ENCODE measurements at places on chromosomes 4 and X.

GRCh38 chrX:40157228-40158035 is 59.7 kb upstream of the BCOR start:
- DNase-seq = no peak

- no peak for DNase-seq
Measured at GRCh38 chr4:46032056-46032455, 91.8 kb downstream of the GABRG1 start.

DNA sequence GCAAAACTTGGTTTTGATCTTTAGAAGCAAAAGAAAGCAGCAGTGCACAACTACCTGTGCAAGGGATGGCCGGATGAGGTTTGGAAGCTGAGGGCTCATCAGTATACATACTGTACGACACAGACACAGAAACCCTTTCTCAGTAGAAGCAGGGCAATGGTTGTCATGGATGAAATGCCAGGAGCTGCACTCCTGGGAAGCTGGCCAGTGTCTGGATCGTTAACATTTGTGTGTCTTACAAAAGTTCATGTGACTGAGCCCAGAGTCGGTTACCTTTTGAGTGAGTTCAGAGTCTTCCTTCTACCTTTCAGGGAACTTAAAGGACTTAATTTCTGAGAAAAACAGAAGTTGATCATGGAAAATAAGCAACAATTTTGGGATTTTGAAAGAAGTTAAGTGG is 230.3 kb downstream of the APBB2 start:
- no peak for DNase-seq

GRCh38 chr4:102308032-102308799 is 37.1 kb downstream of the SLC39A8 start:
- DNase-seq = no peak

- no peak for DNase-seq
Measured at GRCh38 chr4:164423819-164424218, 330.1 kb upstream of the SMIM31 start.

- no peak for DNase-seq
Measured at GRCh38 chr4:182212211-182212761, 30.9 kb upstream of the TENM3 start.

- no peak for DNase-seq
Measured at GRCh38 chr4:53234669-53235068, 131.2 kb downstream of the SCFD2 start.

DNA sequence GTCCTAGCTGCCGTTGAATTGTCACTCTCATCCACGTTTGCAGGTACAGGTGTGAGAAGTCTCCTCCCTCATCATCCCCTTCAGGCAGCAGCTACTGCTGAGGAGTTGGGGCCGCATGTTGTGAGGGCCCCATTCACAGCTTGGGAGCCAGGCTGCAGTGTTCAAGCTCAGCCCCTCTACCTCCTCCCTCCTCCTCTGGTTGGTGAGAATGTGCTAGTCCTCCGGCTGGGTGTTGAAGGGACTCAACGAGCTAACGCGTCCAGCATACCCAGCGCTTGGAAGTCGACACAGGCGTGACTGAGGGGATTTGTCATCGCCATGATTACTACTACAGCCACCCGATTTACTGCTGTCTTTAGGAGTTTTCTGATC is 82.0 kb upstream of the PSAPL1 start:
- no peak for DNase-seq

- DNase-seq = no peak
Measured at GRCh38 chrX:118370921-118371624, 25.2 kb downstream of the WDR44 start.

GRCh38 chrX:3244203-3244743 is 102.2 kb downstream of the MXRA5 start:
- DNase-seq = no peak

DNA sequence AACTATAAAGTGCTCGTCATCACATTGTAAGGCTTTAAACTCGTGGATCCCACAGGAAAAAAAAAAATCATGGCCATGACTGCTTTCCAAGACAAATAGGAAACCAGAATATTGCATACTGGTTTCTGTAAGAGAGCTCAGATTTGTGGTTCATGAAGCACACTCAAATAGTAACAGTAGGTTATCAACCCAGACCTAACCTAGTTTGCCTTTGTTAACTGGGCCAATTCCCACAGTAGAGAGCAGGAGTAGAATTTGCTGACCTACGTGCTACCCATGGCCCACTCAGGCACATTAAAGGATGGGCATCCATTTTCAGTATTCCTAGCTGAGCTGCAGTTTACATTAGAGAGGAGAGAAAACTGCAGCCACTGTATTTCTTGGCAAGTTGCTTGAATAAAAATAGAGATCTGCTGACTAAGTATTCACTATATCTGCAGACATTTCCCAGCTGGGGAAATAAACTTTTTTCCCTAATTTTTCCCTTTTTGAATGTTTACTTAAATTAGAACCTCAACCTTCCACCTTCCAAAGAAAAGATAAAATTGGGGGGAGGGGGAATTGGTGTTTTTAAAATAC is 218.5 kb downstream of the SPANXN3 start:
- no peak for DNase-seq

DNA sequence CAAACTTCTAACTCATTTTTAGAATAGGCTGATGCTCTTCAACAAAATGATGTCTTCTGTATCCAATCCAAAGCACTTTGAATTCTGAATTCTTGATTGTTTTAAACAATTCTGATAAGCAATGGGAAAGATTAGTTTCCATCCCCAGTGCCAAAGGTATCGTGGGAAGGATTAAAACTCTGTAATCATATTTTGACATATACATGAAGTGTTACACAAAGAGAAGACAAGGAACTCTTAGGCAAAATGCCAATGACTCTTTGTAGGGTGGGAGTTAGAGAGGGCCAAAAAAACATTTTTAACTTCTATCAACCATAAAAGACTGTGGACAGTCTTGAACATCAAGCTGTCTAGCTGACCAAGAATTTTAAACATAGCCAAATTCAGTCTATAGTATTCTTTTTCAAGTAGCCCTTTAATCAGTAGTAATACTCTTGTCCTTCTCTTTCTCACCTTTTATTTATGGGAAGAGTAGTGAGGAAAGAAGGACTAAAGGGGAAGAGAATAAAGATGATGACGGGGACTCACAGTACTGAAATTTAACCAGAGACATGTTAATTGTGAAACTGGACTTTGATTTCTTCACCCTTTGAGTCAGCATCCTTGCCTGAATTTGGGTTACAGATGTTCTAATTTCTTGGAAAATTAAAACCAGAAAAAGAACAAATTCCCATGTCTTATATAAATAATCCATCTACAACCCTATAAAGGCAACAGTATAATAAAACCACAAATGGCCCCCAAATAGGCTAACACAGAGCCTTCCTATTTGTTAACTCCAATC is 51.8 kb upstream of the VEGFD start:
- no peak for DNase-seq

GRCh38 chr4:57554556-57555092 is 444.4 kb upstream of the IGFBP7 start:
- no peak for DNase-seq

DNA sequence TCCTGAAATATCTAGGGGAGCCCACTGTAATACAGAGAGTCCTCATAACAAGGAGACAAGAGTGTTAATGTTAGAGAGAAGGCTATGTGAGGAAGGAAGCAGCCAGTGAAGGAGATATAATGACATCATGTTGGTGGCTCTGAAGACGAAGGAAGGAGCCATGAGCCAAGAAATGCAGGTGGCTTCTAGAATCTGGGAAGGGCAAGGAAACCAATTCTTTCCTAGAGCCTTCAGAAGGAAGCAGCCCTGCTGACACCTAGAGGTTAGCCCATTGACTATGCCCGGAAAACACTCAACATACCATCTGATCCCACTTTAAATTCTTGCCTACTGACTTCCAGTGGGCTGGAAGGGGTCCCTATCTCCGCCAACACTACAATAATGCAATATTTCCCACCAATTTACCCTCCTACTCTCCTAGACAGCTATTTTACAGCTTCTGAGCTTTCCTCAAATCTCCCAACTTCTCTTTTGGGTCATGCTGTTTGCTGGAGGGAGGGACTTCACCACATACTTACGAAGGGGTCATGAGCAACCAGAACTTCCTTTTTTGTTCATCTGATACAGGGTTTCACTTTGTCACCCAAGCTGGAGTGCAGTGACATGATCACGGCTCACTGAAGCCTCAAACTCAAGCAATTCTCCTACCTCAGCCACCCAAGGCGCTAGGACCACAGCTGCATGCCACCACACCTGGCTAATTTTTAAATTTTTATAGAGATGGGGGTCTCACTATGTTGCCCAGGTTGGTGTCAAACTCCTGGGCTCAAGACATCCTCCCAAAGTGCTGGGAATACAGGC is 25.2 kb upstream of the G3BP2 start:
- no peak for DNase-seq

GRCh38 chr4:40269133-40269532 is 66.0 kb upstream of the CHRNA9 start:
- no peak for DNase-seq

- no peak for DNase-seq
Measured at GRCh38 chrX:53939127-53939526, 105.1 kb downstream of the PHF8 start.

- no peak for DNase-seq
Measured at GRCh38 chr4:48660347-48660746, 119.7 kb downstream of the FRYL start.

- no peak for DNase-seq
Measured at GRCh38 chr4:11250510-11250909, 178.2 kb downstream of the HS3ST1 start.

- no peak for DNase-seq
Measured at GRCh38 chr4:178738026-178738425, 1295.8 kb upstream of the AGA start.

DNA sequence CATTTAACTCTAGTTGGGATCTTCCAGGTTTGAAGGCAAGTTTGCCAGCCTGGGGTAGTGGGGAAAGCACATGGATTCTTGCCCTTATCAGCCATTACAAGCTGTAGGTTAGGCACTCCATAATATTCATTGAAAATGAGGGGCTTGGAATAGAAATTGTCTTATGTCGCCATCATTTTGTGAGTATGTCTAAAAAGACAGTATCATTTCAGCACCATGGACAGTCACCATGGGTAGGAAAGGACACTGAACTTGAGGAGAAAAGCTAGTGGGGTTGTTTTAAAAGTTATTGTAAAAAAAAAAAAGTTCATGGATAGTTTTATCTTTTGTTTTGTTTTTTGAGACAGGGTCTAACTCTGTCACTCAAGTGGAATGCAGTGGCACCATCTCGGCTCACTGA is 356.1 kb downstream of the HNRNPD start:
- DNase-seq = no peak
